ENCODE measurements at places on chromosomes 12 and 14. TPM values are rescaled to one million over a fixed set of nuclear protein-coding genes. Genes with fewer than 3 reads are reported as not detected.

- no peak for DNase-seq
These were observed 69.6 kb upstream of the CHST11 start for GRCh38 chr12:104387190-104387589.

GRCh38 chr12:95115641-95116040 lies 42.2 kb upstream of the NR2C1 start:
- peak; percentile 56 for DNase-seq

DNA sequence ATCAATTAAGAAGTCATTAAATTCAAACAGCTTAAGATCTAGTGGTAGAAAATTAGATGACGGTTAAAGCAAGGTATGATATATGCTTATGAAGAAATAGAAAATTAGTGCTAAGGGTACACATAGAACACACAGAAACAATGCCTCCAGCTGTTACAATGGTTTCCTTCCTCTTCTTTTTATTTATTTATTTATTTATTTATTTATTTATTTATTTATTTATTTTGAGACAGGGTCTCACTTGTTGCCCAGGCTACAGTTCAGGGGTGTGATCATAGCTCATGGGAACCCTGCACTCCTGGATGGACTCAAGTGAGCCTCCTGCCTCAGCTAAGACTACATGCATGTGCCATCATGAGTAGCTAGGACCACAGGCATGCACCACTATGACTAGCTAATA lies 34.9 kb upstream of the PTPRR start:
- DNase-seq, result no peak

GRCh38 chr14:94536836-94537235 lies 24.4 kb upstream of the SERPINA4 start:
- DNase-seq, result no peak

DNA sequence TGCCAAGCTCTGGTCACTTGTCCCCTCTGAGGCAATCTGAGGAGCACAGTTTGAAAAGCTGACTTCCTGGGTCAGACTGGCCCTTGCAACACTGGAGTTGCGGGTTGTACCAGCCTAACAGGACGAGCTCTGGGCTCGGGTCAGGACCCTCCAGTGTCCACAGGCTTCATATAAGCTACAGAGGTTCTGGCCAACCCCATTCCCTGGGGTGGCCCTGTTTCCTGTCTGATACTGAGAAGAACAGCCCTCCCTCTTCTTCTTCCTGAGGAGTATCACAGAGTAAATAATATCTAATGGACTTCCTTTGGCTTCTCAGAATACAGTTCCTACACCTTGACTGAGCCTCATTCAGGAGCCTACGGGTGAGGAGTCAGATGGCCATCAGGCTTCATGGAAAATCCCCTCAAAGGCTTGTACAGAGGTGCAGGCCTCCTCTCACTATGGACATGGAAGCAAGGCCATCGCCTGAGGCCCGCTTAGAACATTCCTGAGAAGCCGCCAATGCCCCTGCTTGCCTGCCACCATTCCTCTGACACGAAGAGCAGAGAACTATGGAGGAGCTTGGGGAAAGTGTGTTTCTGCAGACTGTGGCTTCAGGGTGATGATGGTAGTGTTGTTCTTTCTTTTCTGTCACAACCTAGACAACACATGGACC lies 28.5 kb upstream of the ANO2 start:
- no peak for DNase-seq

DNA sequence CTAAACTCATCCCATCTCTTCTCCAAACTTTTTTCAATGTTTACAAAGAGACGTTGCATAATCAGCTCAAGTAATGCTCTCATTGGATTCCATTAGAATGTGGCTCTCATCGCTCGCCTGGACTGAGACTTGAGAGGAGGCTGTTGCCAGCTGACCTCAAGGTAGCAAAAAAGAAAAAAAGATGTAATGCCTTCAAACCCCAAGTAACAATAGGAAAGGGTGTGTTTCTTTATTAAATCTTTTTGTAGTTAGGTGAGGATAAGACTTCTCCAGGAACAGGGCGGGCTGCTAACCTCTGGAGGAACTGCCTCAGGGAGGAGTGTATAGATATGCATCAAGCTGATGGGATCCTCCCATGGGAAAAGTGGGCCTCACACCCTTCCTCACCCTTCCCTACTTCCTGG lies 956 bp upstream of the PTHLH start:
- DNase-seq, result peak; percentile 35

DNA sequence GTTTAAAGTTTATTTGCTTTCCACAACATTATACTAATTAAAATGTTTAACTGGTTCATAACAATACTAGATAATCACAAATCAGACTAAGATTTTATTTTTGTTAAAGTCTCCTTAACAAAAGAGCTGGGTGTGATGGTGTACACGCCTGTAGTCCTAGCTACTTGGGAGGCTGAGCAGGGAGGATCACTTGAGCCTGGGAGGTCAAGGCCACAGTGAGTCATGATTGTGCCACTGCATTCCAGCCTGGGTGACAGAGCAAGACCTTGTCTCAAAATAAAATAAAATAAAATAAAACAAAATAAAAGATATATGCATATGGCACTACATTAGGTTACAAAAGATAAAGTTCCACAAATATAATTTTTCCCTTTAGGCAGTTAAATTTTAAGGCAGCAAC lies 5.6 kb downstream of the MIS18BP1 start:
- no peak for DNase-seq

DNA sequence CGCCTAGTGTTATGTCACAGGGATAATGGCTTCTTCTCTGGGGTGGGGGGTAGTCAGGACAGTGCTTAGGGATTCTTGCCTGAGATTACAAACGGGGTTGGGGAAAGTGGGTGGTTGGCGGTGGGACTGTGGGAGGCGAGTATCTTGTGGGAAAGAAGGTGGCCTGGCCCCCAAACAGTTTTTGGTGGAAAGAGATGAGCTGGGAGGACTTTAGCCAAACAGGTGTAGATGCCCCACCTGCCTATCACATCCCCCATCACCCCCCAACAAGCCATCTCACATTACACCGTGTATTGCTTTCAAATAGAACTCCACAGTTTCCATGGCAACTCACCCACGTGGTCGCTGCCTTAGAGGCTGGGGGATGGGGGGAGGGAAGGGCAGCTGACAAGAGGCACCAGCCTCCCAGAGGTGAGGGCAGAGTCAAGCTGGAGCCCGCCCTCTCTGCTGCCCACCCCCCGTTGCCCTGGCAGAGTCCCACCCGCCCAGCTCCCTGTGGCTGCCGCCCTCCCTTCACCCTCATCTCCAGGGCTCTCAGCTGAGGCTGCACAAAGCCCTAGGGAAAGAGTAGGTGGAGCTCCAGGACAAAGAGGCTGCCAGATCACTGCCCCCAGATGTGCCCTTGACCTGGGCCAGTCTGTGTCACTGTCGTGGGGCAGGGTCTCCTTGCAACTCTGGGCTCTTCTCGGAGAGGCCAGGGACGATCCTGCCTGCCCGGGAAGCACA lies 98.3 kb downstream of the LRRC74A start:
- no peak for DNase-seq

- DNase-seq, result no peak
These were observed 17.7 kb upstream of the TMEM30B start for GRCh38 chr14:61298824-61299223.

GRCh38 chr14:96240641-96241040 lies 15.4 kb upstream of the BDKRB1 start:
- DNase-seq, result no peak

DNA sequence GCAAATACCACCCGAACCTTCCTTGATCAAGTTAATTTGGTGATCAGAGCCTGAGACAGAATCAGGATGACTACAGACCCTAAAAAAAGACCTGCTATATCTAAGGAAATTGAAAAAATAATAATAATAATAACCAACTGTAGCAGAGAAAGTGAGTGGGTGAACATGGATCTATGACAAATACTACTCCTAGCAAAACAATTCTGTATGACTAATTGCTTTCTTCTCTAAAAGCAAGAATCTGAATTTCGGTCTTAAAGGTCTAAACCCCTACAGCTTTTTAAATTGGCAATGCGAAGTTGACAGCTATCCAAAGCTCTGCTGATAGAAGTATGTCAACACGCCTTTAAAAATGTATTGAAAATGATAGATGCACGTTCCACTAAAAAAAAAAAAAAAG lies 102.2 kb downstream of the PRKAB1 start:
- DNase-seq, result no peak

DNA sequence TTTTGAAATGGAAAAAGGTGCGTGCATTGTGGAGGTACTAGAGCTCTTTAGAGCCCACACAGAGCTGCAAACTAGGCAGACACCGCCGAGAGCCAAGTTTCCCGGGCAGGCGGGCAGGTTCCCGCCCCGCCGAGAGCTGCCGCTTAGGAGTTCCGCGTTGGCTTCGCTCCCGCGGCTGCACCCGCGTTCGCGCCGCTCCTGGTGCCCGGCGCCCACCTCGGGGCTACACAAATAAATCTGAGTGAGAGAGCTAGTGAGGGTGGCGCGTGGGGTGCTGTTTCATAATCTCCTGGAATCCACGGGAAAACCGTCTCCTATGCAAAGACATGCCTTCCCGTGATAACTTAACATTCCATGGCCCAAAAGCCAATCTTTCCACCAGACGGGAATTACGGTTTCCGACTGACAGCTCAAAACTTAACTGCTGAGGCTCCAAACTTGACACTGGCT lies 645 bp downstream of the KITLG start:
- DNase-seq, result no peak

GRCh38 chr12:105330931-105331804 lies 677 bp downstream of the C12orf75 start:
- no peak for DNase-seq

GRCh38 chr12:67964456-67964855 lies 24.8 kb upstream of the IFNG-AS1 start:
- DNase-seq, result no peak

GRCh38 chr12:77118696-77119095 lies 53.3 kb upstream of the E2F7 start:
- DNase-seq, result peak; percentile 59

DNA sequence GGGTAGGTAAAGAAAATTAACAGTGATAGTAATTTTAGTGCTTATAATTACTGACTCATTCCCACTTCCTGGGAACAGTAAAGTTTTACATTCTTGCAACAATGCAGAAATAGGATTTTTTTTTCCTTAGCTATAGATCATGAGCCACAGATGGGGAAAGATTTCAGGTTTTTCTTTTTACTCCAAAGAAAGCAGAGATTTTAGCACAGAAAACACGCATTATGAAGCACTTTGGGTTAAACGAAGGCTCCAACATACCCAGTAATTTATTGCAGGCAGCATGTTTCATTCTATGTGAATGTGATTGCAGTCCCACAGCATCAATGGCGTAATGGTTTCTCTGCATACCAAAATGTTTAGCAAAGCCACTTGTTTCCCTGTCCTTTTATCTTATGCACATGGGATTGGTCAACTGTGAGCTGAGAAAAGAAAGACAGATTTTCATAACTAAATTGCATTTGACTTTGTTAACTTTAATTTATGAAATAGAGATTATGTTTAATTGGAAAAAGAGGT lies 124.6 kb upstream of the E2F7 start:
- DNase-seq, result peak; percentile 66

DNA sequence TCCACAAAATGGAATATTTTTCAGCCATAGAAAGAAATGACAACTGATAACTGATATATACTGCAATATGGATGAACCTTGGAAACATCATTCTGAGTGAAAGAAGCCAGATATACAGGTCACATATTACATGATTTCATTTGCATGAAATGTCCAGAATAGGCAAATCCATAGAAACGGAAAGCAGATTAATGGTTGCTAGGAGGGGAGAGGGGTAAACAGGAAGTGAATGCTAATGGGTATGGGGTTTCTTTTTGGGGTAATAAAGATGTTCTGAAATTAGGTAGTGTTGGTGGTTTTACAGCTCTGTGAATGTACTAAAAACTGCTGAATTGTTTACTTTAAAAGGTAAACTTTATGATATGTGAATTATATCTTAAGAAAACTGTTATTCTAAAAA lies 6.5 kb downstream of the RAD51AP1 start:
- no peak for DNase-seq

DNA sequence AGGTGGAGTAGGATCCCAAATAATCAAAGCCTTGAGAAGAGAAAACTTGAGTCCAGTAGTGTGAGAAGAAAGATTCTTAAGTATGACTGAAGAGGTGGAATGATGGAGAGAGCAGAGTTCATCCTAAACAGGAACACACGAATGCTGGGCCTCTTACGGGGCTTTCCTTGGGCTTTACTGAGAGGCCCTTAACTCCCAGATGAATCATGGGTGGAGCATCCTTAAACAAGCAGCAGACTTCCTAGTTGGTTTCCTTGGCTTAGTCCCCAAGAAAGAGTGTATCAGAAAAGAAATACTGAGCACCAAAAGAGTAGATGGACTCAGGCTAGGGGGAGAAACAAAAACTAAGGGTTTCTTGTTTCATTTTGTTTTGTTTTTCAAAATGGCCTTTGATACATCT lies 132.5 kb downstream of the GPR135 start:
- peak; percentile 76 for DNase-seq

DNA sequence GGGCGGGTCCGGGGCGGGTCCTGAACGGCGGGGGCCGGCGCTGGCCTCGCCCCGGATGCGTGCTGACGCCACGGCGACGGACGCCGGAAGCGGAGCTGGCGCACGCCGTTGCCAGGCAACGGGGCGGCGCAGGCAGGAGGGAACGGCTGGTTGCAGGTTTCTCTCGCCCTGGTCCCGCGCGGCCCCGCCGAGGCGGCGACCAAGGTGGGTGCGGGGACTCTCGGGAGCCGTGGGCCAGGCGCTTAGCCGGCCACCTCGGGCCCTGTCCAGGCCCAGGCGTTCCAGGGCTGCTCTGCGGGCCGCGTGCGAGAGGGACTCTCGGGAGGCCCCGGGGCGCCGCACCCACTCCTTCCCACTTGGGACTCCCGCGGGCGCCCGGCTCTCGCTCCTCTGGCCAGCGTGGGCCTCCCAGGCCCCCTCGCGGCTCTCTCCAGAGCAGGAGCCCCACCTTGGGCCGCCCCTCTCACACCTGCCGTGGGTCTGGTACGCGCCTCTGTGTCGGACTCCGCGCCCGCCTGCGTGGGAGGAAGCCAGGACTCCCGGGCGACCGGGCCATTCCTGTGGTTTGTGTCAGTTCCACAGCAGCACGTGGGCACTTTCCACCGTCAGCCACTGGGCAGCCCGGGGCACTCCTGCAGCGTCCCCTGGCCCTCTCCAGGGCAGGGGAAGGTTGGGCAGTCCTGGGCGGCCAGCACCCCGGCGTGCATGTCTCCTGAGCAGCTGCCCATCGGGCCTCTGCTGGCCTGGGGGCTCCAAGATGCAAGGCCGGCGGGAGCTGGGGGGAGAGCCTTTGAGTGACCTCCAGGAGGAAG lies at the start of gene CLBA1:
TSS of gene CLBA1 (plus strand) at position 114 of the 812 bp plus-strand sequence. CDS start at position 758, 644 bp downstream.
- peak; percentile 87 for DNase-seq

DNA sequence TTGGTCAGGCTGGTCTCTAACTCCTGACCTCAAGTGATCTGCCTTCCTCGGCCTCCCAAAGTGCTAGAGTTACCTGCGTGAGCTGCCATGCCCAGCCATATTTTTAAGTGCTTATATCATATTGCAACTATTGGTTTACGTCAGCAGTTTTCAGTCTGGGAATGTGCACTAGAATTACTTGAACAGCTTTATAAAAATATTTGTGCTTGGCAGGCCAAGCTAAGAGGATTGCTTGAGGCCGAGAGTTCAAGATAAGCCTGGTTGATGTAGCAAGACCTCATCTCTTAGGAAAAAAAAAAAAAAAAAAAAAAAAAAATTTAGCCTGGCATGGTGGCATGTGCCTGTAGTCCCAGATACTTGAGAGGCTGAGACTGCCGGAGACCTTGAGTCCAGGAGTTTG lies 17.1 kb downstream of the KIAA0586 start:
- peak; percentile 54 for DNase-seq

The LUM gene
- 603 TPM for total RNA-seq

The IRAK4 gene
- 20.3 TPM for total RNA-seq

The GLIPR1L1 gene
- total RNA-seq, result not detected

The NPAS3 gene
- total RNA-seq, result 0.86 TPM

The RPS6KL1 gene
- 2.2 TPM for total RNA-seq

The LMO3 gene
- total RNA-seq, result 0.43 TPM

The FAR2 gene
- 5.6 TPM for total RNA-seq

The TMEM19 gene
- total RNA-seq, result 37.1 TPM
